ENCODE measurements at places on chromosomes 13 and 19. TPM values are rescaled to one million over a fixed set of nuclear protein-coding genes. Genes with fewer than 3 reads are reported as not detected.
A peak's percentile ranks its signal among the peaks of the same experiment; 100 is the strongest.

DNA sequence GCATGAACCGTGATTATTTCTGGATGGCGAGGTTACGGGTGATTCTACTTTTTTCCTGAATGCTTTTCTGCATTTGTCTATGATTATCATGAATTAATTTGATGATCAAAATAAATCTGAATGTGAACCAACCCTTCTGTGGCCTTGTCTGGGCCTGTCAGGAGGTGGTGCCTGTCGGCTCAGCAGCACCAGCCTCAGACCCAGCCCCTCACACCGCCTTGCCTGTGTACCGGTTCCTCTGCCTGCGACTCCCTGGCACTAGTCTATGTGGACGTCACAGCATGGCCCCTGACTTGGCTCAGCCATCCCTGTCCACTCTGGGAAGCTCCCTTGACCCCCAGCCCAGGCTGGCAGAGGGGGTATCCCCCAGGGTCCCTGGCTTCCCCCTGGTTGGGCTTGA lies 15.5 kb upstream of the RABAC1 start:
- H3K4me1 ChIP-seq = no peaks in the 10 kb centered on the region
- H3K27me3 ChIP-seq = no peaks in the 10 kb centered on the region
- H3K4me3 ChIP-seq = no peak overlapping the region
- no peak for DNase-seq

DNA sequence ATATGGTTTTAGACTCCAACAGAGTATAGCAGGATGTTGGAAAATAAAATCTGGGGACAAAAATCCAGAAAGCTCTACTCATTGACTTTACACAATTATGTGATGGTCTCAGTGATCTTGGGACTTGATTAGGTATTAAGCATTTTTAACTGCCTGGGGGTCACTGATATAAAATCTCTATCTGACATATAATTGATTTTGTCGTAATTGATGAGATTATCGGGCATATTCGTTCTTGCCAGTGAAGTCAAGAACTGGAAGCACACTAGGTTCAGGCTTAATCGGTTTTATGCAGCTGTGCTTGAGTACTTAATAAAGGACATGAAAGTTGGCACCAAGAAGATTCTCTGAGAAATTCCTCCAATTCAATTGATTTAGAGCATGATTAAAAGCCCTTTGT lies 390.7 kb downstream of the DCT start:
- DNase-seq = no peak
- no peaks in the 10 kb centered on the region for H3K4me1 ChIP-seq
- no peaks in the 10 kb centered on the region for H3K36me3 ChIP-seq

Gene ARRDC5
- not detected for total RNA-seq

DNA sequence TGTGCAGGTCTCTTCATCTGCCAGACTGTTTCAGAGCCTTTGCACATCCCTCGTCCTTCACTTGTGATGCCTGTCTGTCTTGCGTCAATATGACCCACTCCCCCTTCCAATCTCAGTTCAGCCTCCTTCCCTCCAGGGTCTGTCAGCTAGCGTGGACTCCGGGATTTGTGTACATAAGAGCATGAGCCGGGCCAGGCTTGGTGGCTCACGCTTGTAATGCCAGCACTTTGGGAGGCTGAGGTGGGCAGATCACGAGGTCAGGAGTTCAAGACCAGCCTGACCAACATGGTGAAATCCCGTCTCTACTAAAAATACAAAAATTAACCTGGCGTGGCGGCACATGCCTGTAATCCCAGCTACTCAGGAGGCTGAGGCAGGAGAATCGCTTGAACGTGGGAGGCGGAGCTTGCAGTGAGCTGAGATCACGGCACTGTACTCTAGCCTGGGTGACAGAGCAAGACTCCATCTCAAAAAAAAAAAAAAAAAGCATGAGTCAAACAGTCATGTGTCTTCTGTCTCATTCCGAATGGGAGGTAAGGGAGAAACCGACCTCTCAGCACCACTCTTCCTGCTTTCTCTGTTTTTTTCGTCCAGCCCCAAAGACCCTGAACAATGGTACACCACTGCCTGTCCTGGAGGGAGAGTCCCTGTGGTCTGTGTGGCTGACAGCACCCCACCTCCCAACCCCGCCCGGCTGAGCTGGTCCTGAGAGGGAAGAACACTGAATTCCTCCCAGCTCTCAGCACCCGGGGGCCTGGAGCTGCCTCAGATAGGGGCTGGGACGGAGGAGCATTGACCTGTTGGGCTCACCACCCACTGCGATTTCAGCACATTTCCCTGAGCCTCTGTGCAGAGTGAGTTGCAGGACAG lies 2.4 kb upstream of the SIGLEC9 start:
- H3K27me3 ChIP-seq = no peaks in the 10 kb centered on the region
- H3K27ac ChIP-seq = peak overlapping the region; percentile 48
- H3K36me3 ChIP-seq = no peaks in the 10 kb centered on the region
- DNase-seq = no peak
- no peak overlapping the region for H3K4me3 ChIP-seq

Gene PRKCG
- total RNA-seq = not detected

Data from right atrium auricular region (tissue), 2 donors.